Mesenchymal stem cell (in vitro differentiated cells and primary cell): ENCODE measurements at places on chromosomes 5 and 9.

GRCh38 chr5:2658447-2658846 is 93.0 kb downstream of the IRX2 start:
- no peak for DNase-seq

- DNase-seq: peak; percentile 29
Measured at GRCh38 chr9:656926-657568, 184.4 kb upstream of the DMRT1 start.

GRCh38 chr9:136732444-136733178 is 10.1 kb downstream of the LCN10 start:
- no peak for DNase-seq

DNA sequence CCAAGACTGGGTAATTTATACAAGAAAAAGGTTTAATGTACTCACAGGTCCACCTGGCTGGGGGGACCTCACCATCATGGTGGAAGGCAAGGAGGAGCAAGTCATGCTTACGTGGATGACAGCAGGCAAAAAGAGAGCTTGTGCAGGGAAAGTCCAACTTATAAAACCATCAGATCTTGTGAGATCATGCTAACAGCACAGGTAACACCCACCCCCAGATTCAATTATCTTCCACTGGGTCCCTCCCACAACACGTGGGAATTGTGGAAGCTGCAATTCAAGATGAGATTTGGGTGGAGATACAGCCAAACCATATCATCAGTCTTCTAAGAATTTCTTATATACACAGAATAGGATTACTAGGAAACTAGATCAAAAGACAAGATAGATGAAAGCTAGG is 555.6 kb downstream of the PRR16 start:
- DNase-seq: no peak
